ENCODE measurements at places on chromosomes 5 and 9.

- no peak for DNase-seq
These were observed 1090.4 kb upstream of the CDH6 start for GRCh38 chr5:30103052-30103451.

DNA sequence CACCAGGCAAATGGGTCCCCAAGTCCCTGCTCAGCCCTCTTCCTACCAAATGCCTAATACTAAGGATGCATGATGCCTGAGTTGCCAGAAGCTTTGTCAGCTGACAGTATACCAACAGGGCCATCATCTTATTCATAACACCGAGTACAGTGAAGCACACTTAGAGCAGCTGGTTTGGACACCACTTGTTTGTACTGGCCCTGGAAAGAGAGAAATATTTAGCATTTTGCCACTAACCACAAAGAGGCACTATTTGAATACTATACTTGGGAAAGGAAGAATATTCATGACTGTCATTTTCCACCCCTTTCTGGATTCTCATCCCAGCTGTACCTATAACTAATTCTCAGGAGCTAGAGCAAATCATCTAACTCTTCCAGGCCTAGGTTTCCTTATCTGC is 364.4 kb upstream of the KIF2A start:
- DNase-seq: no peak

- no peak for DNase-seq
These were observed 58.4 kb downstream of the MLLT3 start for GRCh38 chr9:20563917-20564316.

GRCh38 chr9:88586452-88586851 is 51.5 kb downstream of the NXNL2 start:
- DNase-seq: no peak

DNA sequence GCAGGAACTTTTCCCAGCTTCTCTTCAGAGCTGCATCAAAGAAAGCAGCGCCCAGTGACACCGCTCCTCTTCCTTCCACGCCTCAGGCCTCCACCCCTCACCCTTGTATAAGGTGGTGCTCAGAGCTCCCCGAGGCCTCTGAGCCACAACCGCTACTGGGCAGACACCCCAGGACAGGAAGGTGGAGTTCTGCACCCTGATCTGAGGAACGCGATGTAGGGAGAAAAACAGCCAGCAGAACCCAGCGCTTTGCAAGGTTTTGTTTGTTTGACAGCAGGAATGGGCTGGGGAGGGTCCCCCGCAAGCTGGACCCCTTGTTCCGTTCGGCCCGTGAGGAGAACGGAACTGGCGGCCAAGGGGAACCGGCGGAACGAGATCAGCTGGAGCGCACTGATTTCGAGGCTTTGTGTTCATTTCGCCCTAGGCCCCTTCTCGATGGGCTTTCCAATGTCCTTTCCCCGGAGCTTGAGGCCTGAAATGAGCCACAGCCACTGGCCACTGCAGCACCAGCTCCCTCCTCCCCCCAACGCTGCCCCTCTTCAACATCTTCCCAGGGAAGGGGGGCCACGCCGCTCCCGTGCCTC is 4.1 kb downstream of the EDF1 start:
- no peak for DNase-seq

Measured in stimulated activated CD8-positive, alpha-beta memory T cell treated with anti-CD3 and anti-CD28 coated beads, Interleukin-15, amount 100 ng/mL, for 1 hour (primary cell).